ENCODE measurements at places on chromosomes 12 and 14.

DNA sequence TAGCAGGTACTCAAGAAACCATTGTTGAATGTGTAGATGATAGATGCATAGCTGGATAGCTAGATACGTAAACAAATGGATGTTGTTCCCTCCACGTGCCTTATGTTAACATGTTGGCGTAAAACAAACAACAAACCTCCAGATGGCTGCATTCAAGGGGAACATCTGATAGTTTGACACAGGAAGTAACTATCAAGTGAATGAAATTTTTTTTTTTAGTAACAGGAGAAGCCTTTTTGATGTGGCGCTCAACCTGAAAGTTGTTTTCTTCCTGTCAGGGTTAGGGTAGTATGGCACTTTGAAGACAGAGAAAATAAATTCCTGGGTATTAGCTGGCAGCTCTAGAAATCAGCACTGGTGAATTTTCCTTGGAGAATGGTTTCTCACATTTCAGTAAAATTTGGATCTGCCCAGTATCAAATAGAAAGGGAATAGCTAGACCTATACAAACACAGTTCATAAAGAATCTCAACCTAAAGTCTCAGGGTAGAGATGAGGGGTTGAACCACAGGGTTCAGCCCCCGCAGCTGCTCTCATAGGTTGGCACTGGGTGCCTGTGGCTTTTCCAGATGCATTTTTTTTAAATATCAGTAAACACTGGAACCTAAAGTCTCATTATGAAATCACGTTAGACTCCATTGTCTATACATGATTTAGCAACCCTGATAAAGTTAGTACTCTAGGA is 18.8 kb upstream of the RAP1B start:
- no peak for DNase-seq

- DNase-seq = no peak
Measured at GRCh38 chr14:93967637-93968250, 8.6 kb downstream of the ASB2 start.

- peak; percentile 42 for DNase-seq
Measured at GRCh38 chr12:110661337-110661972, 27.5 kb downstream of the HVCN1 start.

DNA sequence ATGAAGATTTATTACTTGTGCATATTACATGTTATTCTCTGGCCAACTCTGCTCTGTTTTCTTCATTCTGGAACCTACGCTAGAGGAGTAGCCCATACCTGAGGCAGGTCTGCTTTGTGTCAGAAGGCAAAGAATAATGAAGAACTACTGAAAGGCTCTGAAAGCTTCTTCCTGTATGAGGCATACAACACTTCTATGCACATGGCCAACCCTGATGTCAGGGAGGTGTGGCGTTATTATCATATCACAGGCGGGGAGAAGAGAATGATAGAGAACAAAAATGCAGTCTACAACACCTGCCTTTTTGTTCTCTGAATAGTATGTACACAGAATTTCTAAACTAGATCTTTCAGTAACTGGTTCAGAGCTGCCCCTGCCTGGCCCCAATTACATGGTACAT is 32.5 kb upstream of the CRY1 start:
- DNase-seq = no peak

GRCh38 chr12:124321556-124322270 is 26.8 kb downstream of the RFLNA start:
- DNase-seq = no peak
